ENCODE measurements at places on chromosomes 7 and 10. TPM values are rescaled to one million over a fixed set of nuclear protein-coding genes. Genes with fewer than 3 reads are reported as not detected.

The OR2A7 gene
- 2.6 TPM for total RNA-seq

The SHTN1 gene
- 106 TPM for total RNA-seq

The CCAR1 gene
- total RNA-seq = 86.1 TPM

The HKDC1 gene
- total RNA-seq = 0.31 TPM

The FBXL13 gene
- total RNA-seq = 3.4 TPM

The LLCFC1 gene
- total RNA-seq = not detected

The INMT gene
- 1.4 TPM for total RNA-seq

DNA sequence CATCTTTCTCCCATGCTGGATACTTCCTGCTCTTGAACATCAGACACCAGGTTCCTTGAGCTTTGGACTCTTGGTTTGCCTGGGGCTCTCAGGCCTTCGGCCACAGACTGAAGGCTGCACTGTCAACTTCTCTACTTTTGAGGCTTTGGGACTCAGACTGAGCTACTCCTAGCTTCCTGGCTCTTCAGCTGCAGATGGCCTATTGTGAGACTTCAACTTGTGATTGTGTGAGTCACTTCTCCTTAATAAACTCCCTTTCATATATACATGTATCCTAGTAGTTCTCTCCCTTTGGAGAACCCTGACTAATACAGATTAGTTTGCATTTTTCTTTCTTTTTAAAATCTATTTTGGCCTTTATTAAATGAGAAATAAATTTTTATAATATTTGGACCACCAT lies 276.2 kb upstream of the SEMA3C start:
- no peak overlapping the region for H3K27ac ChIP-seq
- no peak for DNase-seq
- H3K27me3 ChIP-seq = no peaks in the 10 kb centered on the region
- no peaks in the 10 kb centered on the region for H3K36me3 ChIP-seq

DNA sequence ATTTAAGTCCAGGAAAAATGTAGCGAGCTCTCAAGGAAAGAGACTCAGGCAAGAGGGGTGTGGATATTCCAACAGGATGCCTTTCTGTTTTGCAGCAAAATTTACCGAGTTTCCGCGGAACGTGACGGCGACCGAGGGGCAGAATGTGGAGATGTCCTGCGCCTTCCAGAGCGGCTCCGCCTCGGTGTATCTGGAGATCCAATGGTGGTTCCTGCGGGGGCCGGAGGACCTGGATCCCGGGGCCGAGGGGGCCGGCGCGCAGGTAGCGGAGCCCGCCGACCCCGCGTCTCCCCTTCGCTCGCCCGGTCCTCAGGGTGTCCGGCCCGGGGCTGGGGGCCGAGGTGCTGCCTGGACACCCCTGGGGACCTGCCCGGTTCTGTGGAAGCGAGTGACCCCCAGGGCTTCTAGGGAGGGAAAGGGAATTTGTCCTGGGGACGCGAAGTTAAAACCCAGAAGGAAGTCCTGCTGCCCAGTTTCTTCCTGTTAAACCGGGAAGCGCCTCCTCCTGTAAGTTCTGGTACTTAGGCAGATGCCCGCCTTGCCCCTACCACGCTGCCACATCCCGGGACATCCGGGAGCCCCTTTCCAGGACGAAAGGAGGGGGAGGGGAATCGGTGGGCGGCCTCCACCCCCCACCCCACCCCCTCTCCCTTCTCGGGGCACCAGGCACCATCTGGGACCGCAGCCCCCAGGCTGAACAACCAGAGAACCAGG lies 2.5 kb downstream of the VSTM2A start:
- no peak overlapping the region for H3K27ac ChIP-seq
- H3K4me1 ChIP-seq = peaks cover 16% of the 10 kb centered on the region
- peak; percentile 35 for DNase-seq

DNA sequence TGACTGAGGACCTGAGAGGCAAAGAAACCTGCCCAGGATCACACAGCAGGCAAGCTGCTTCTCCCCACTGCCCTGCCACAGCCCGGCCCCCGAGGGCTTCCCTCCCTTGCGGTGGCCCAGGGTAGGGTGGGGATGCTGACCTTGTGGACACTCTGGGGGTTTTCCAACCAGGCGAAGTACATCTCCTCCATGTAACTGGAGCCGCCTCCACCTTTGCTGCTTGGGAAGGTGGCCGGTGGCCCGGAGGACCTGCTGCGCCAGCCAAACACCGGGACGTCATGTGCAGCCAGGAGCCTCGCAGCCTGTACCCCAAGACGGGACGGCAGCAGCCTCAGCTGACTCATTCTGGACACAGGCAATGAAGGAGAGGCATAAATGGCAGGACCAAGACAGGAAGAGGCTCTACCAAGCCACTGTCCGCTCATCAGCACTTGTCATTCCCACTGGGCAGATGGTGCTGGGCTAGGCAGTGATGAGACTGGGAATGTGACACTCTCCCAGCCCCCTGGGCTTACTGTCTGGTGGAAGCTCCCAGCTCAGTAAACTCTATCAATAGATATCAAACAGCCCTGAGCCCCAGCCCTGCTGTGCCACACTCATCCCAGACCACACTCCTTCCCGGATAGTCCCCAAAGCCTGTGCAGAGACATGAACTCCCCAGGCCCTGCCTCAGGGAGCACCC lies 3.7 kb downstream of the OGDHL start:
- peaks cover 8% of the 10 kb centered on the region for H3K27me3 ChIP-seq
- no peak for DNase-seq
- no peaks in the 10 kb centered on the region for H3K36me3 ChIP-seq
- no peak overlapping the region for H3K4me3 ChIP-seq
- no peak overlapping the region for H3K27ac ChIP-seq
- peaks cover 3% of the 10 kb centered on the region for H3K4me1 ChIP-seq

DNA sequence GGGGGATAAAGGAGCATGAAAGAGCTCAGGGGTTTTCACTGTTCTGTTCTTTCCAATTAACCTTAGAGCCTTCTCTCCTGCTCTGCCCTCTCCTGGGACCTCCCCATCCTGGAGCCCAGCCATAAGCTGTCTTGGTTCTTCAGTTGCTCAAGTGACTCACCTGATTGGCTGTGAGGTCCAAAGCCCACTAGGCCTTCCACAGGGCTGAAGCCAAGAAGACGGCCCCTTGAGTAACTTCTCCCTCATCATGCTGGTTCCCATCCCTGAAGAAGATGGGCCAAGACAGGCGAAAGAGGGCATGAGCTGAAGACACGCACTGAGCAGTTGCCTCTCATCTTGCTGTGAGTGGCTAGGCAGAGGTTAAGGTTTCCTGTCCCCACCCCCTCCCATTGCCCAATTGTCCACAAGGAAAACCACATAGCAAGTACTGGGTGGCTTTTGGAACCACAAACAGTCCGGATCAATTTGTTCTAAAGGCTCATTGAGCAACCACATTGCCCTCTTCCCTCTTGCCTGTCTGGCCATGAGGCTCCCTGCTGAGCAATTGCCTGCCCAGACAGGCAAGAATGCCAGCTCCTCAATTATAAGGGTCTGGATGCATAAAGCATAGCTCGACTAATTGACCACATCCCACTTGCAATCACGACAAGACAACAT lies 43.9 kb upstream of the GPAM start:
- no peaks in the 10 kb centered on the region for H3K4me1 ChIP-seq
- no peak overlapping the region for H3K4me3 ChIP-seq
- peaks cover 10% of the 10 kb centered on the region for H3K36me3 ChIP-seq
- H3K27ac ChIP-seq = no peak overlapping the region
- peaks cover 3% of the 10 kb centered on the region for H3K27me3 ChIP-seq

- no peak overlapping the region for H3K27ac ChIP-seq
- peak; percentile 72 for DNase-seq
- peak overlapping the region; percentile 62 for H3K4me3 ChIP-seq
- H3K27me3 ChIP-seq = peaks cover 14% of the 10 kb centered on the region
These were observed 26.0 kb upstream of the ZNF273 start for GRCh38 chr7:64876792-64877713.

DNA sequence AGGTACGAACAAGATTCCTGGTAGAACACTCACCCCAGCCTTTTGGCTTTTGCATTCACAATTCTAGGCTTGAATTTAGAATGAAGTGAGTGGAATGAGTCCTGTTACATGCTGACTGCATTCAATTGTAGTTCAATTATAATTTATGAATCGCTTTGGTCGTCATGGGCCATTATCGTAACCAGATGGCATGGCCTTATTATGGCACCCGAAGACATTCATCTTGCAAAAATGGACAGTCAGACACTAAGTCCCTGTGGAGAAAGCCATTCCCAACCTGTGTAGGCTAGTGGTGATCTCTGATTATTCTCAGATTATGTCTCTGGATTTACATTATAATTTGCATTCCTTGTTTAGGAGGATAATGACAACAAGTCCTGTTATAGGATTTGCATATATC lies 292.4 kb upstream of the NPSR1 start:
- H3K4me1 ChIP-seq = no peaks in the 10 kb centered on the region
- H3K27ac ChIP-seq = no peak overlapping the region
- H3K27me3 ChIP-seq = no peaks in the 10 kb centered on the region
- no peaks in the 10 kb centered on the region for H3K36me3 ChIP-seq

- H3K36me3 ChIP-seq = peaks cover 5% of the 10 kb centered on the region
- no peaks in the 10 kb centered on the region for H3K4me1 ChIP-seq
- no peak overlapping the region for H3K4me3 ChIP-seq
These were observed 7.3 kb downstream of the DPYSL4 start for GRCh38 chr10:132193907-132194552.

GRCh38 chr7:132742189-132742612 lies 165.9 kb upstream of the PLXNA4 start:
- no peak overlapping the region for H3K4me3 ChIP-seq
- no peak for DNase-seq
- H3K27ac ChIP-seq = no peak overlapping the region
- H3K27me3 ChIP-seq = peaks cover 8% of the 10 kb centered on the region

- no peak overlapping the region for H3K27ac ChIP-seq
- no peaks in the 10 kb centered on the region for H3K27me3 ChIP-seq
- no peak overlapping the region for H3K4me3 ChIP-seq
- peaks cover 12% of the 10 kb centered on the region for H3K36me3 ChIP-seq
These were observed 14.0 kb downstream of the DNAJB12 start for GRCh38 chr10:72340510-72341261.

DNA sequence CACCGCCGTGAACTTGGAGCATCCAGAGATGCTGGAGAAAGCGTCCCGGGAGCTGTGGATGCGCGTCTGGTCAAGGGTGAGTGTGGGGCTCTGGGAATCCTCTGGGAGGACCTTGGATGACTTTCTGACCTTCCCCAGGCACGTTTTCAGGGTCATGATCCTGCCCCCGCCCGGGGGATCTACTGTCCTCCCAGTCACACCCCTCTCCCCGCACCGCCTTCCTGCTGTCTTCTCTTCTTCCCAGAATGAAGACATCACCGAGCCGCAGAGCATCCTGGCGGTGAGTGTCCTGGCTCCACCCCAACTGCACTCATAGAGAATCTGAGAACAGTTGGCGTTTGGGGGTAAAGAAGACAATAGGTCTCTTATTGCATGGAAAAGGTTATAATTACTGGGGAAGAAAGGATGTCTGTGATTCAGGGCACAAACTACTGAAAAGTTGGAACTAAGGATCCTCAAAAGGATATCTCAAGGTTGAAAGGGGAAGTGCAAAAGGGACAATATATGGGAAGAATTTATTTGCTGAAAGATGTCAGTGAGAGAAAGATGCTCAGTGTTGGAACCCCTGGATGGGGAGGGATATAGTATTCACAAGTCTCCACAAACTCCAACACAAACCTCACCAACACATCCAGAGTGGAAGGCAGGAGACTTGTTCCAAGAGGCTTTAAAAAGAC lies 1.9 kb downstream of the GSTK1 start:
- peaks cover 2% of the 10 kb centered on the region for H3K27me3 ChIP-seq
- DNase-seq = no peak
- H3K4me3 ChIP-seq = no peak overlapping the region
- peaks cover 23% of the 10 kb centered on the region for H3K36me3 ChIP-seq

DNA sequence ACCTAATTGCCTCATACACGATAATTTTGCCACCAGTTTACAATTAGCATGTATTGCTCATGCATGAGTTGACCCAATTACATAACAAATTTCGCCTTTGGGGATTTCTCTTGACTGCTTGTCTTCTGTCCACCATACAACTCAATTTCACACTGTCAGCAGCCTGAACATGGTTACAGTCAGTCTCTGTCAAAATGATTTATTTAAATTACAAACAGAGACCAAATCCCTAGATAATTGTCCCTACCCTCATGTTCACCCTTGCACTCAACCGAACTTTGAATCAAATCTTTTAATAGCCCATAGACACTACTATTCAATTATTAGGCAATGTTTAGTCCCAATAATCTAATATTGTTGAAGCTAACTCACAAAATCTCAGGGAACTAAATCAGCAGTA lies 59.7 kb upstream of the NEBL start:
- no peaks in the 10 kb centered on the region for H3K27me3 ChIP-seq
- no peak for DNase-seq
- no peaks in the 10 kb centered on the region for H3K36me3 ChIP-seq

GRCh38 chr10:22148961-22149360 lies 68.9 kb downstream of the EBLN1 start:
- no peak overlapping the region for H3K27ac ChIP-seq
- H3K36me3 ChIP-seq = no peaks in the 10 kb centered on the region
- H3K27me3 ChIP-seq = no peaks in the 10 kb centered on the region

DNA sequence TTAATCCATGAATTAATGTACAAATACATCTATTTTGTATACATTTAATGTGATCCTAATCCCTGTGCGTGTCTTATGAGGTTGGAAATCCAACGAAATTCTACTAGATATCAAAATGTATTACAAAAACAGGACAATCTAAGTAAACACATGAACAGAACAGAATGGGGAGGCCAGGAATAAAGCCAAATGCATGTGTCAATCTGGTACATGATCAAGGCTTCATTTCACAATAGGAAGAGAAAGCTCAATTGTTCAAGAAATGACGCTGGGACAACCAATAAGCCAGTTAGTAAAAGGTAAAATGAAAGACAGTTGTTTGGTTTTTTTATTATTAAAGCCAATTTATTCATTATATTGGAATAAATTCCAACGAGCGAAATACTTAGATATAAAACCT lies 83.0 kb downstream of the COL13A1 start:
- peaks cover 4% of the 10 kb centered on the region for H3K36me3 ChIP-seq
- no peak for DNase-seq
- peaks cover 7% of the 10 kb centered on the region for H3K4me1 ChIP-seq
- no peak overlapping the region for H3K4me3 ChIP-seq

GRCh38 chr7:134153493-134154136 lies 26.5 kb downstream of the LRGUK start:
- H3K27ac ChIP-seq = no peak overlapping the region
- no peak for DNase-seq
- no peaks in the 10 kb centered on the region for H3K36me3 ChIP-seq
- H3K4me1 ChIP-seq = peaks cover 4% of the 10 kb centered on the region

- no peak overlapping the region for H3K27ac ChIP-seq
- peaks cover 1% of the 10 kb centered on the region for H3K27me3 ChIP-seq
- H3K4me3 ChIP-seq = no peak overlapping the region
- peaks cover 8% of the 10 kb centered on the region for H3K36me3 ChIP-seq
These were observed 23.7 kb upstream of the LIMK1 start for GRCh38 chr7:74059681-74060588.

DNA sequence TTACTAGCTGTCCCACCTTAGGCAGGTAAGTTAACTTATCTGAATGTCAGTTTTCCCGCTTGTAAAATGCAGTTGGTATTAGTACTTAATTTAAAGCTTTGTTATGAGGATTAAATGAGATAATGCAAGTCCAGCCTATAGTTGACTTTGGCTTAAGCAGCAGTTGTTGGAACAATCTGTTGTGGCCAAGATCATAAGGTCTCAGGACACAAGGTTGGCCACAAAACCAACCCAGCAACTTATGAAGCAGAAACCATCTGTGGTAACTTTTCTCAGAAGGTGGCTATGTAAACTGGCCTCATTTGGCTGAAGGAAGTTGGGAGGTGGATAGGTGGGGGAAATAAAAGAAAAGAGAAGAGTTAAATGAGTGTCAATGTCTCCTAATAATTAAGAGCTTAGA lies 29.4 kb downstream of the ENTPD1 start:
- DNase-seq = no peak
- H3K36me3 ChIP-seq = peaks cover 21% of the 10 kb centered on the region
- peaks cover 45% of the 10 kb centered on the region for H3K4me1 ChIP-seq
- H3K4me3 ChIP-seq = no peak overlapping the region
- peaks cover 3% of the 10 kb centered on the region for H3K27me3 ChIP-seq

GRCh38 chr10:7467031-7467667 lies 56.3 kb upstream of the SFMBT2 start:
- no peaks in the 10 kb centered on the region for H3K27me3 ChIP-seq
- H3K36me3 ChIP-seq = no peaks in the 10 kb centered on the region
